MM.1S (cell line): ENCODE measurements at places on chromosomes 1 and 21.

GRCh38 chr1:155652951-155653350, 35.6 kb downstream of the YY1AP1 start:
- H3K4me1 ChIP-seq, result no peaks in the 10 kb centered on the region
- H3K36me3 ChIP-seq, result no peaks in the 10 kb centered on the region
- DNase-seq, result no peak
- no peaks in the 10 kb centered on the region for H3K27me3 ChIP-seq

GRCh38 chr1:53573931-53574330, 114.7 kb downstream of the DMRTB1 start:
- H3K27ac ChIP-seq, result no peak overlapping the region
- H3K4me3 ChIP-seq, result no peak overlapping the region
- H3K27me3 ChIP-seq, result no peaks in the 10 kb centered on the region
- H3K4me1 ChIP-seq, result no peaks in the 10 kb centered on the region

GRCh38 chr21:43318841-43319781, 107.8 kb downstream of the SIK1 start:
- no peaks in the 10 kb centered on the region for H3K36me3 ChIP-seq
- peaks cover 12% of the 10 kb centered on the region for H3K4me1 ChIP-seq
- no peak for DNase-seq
- H3K4me3 ChIP-seq, result no peak overlapping the region
- no peak overlapping the region for H3K27ac ChIP-seq
- no peaks in the 10 kb centered on the region for H3K27me3 ChIP-seq

DNA sequence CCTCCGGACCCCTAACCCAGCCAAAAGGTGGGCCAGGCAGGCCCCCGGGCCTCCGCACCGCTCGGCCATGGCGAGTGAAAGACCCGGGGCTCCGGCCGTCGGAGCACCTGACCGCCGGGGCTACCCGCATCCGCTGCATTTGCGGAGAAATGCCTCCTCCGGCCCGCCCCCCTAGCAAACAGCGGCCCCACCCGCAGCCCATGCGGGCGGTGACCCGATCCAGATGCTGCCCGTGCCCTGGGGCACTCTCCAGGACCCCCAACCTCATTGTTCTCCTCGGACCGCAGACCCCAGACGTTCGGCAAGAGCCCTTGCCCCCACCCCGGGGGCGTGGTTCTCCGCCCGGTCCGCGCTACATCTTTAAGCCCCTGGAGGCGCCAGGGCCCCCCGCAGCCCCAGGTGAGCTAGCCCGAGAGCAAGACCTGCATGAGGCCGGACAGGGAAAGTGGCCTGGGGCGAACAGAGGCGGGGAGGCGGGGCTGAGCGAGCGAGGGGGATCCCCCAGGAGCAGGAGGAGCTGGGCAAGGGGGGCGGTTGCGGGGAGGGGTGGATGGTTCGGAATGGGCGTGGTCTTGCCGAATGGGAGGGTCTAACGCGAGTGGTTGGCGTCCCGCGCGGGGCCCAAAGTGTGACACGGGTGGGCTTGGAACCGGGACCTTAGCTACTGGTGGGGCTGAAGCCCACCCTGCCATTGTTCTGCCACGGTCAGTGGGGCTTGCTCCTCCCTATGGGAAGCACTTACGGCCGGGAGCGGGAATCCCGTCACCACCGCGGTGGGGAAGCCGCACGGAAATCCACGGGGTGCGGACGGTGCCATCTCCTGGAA, 6.3 kb upstream of the CRYBG2 start:
- H3K27ac ChIP-seq, result no peak overlapping the region
- H3K27me3 ChIP-seq, result peaks cover 31% of the 10 kb centered on the region
- H3K4me3 ChIP-seq, result no peak overlapping the region
- no peaks in the 10 kb centered on the region for H3K36me3 ChIP-seq
- no peak for DNase-seq

DNA sequence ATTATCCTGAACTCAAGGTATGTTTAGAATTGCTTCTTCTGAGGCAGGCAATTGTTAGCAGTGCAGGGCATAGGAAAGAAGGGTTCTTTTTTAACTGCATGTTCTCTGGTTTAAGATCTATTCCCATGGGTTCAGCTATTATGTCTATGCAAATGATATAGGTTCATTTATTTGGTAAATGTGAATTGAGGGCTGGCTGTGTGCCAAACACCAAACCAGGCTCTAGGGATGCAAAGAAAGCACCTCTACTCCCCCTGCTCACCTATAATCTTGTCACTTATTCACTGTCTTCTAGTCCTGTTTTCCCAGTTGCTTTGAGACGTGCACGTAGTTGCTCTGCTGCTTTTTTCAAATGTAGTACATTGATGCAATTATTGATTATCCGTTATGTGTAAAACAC, 691 bp upstream of the KIFAP3 start:
- DNase-seq, result no peak
- H3K36me3 ChIP-seq, result no peaks in the 10 kb centered on the region
- no peaks in the 10 kb centered on the region for H3K27me3 ChIP-seq
- no peak overlapping the region; the same call in 1 of the 2 replicates for H3K27ac ChIP-seq

DNA sequence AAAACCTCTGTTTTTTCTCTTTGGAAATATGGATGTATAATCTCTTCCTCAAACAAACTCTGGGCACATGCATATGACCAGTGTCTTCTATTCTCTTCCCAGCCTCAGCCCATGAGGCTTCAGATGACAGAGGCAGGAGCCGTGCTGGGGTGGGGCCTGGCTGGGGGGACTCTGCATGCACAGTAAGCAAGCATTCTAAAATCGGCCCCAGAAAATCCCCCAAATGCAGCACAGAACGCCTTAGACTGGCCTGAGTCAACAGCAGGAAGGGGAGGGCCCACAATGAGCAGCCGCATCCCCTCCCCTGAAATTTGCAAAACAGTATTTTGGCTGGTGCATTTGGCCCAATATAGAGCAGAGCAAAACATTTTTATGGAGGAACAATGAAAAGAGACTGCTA, 47.8 kb downstream of the ITPKB start:
- DNase-seq, result no peak
- no peak overlapping the region for H3K4me3 ChIP-seq
- no peak overlapping the region for H3K27ac ChIP-seq
- H3K36me3 ChIP-seq, result no peaks in the 10 kb centered on the region
- no peaks in the 10 kb centered on the region for H3K4me1 ChIP-seq
- no peaks in the 10 kb centered on the region for H3K27me3 ChIP-seq

- H3K36me3 ChIP-seq, result no peaks in the 10 kb centered on the region
- H3K27ac ChIP-seq, result no peak overlapping the region
- peaks cover 26% of the 10 kb centered on the region for H3K4me1 ChIP-seq
- no peak for DNase-seq
Observed at GRCh38 chr1:168386492-168386891, 105.8 kb downstream of the TBX19 start.

- H3K27ac ChIP-seq, result no peak overlapping the region
- no peak overlapping the region for H3K4me3 ChIP-seq
- DNase-seq, result no peak
- H3K27me3 ChIP-seq, result no peaks in the 10 kb centered on the region
Observed at GRCh38 chr1:27161594-27161993, 6.7 kb upstream of the SLC9A1 start.

- no peak for DNase-seq
- H3K4me3 ChIP-seq, result no peak overlapping the region
- no peaks in the 10 kb centered on the region for H3K27me3 ChIP-seq
- H3K36me3 ChIP-seq, result no peaks in the 10 kb centered on the region
- no peak overlapping the region for H3K27ac ChIP-seq
- no peaks in the 10 kb centered on the region for H3K4me1 ChIP-seq
Observed at GRCh38 chr21:30620080-30620479, 347 bp upstream of the KRTAP20-4 start.
